ENCODE measurements at places on chromosomes 3 and 15.

DNA sequence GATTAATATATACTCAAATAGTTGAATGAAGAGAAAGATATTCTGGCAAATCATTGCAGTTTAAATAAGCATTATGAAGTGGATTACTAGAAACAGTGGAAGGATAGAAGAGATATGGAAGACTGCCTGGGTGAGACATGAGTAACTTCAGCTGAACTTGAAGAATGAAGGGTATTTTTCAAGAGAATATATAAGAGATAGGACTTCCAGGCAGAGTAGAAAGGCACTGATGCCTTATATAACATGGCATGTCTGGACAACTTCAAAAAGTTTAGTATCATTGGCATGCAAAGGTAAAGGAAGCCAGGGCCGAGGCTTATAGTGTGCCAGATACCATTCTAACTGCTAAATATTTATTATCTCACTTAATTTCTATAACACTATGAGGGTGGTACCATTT lies 126.5 kb upstream of the SLC7A14 start:
- no peak for DNase-seq

DNA sequence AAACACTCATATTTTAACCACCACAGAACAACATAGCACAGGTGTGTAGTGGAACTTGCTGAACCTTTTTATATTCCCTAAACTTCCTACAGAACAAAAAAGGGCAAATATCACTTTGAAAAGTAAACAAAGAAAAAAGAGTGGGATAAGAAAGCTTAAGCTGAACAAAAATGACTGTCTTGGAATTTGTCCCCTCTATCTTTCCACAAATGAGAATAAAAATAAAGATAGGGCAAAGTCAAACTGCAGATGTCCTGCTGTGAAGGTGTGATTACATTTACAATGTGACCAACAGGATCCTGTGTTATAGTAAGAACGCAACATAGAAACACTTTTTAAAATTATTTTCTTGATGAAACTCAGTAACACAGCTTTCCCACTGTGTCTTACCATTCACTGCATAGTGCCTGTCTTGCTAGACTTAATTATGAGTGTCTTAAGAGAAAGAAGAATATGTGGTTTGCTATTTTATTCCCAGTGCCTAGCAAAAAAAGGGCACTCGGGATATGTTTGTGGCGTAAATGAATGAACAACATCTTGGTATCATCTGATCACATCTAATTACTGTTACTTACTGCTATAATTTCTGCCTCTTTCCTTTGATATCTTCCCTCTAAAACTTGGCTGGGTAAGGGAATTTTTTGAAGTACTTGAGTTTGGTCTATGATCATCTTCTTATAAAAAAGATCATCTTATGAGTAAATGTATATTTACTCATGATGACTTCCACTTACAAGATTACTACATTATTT lies 67.5 kb downstream of the DENND4A start:
- DNase-seq: no peak

- DNase-seq: no peak
These were observed 879.2 kb downstream of the ROBO1 start for GRCh38 chr3:78888635-78889034.

DNA sequence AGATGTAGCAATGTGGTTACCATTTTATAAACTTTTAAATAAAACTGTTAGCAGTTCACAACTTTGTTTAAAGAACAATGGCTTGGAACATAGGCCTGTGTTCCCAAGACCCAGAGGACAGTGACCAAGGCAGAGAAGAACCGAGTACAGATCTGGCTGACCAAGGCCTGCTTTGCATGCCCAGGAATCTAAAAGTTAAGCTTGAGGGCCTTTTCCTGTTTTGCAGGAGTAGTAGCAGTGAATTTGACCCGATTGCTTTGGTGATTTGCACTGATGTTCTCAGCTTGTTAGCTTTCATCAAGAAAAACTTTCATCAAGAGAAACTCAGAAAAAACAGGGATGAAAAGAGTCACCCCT lies 9.9 kb downstream of the FILIP1L start:
- no peak for DNase-seq

GRCh38 chr3:69460034-69460433 lies 74.1 kb upstream of the FRMD4B start:
- no peak for DNase-seq

DNA sequence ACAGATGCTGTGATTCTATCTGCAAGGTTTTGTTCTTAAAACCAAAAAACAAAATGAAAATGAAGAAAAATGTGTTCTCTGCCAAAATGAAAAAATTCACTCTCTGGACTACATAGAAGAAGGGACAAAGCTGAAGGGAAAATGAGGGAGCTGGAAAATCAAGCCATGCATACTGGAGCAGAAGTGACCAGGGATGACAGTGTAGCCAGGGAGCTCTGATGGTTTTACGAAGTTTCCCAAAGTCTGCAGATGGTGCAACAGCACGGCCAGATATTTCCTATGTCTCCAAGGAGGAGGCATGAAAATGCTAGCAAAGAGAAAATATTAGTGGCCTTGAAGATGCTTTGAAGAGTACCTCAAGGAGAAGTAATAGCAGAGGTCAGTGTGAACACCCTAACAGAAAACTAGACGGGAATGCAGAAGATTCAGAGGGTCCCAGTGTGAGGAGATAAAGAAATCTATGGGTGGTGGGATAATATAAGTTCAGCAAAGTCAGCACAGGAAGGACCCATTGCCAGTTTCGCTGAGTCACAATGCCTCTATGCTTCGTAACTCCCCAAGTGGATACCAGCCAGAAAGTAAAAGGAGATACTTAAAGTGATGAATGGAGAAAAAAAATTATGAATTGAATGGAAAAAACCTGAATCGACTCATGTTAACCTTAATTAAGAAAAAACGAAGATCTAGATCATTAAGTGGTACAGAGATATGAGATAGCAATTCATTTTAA lies 39.0 kb upstream of the POMGNT2 start:
- no peak for DNase-seq

GRCh38 chr3:184894051-184894450 lies 82.1 kb downstream of the VPS8 start:
- DNase-seq: no peak
